ENCODE measurements at places on chromosomes 3 and 15. TPM values are rescaled to one million over a fixed set of nuclear protein-coding genes. Genes with fewer than 3 reads are reported as not detected.

- ATAC-seq: peak; percentile 73
Measured at GRCh38 chr3:149120051-149120972, 9.1 kb upstream of the HPS3 start.

The SLC12A1 gene
- not detected for total RNA-seq

DNA sequence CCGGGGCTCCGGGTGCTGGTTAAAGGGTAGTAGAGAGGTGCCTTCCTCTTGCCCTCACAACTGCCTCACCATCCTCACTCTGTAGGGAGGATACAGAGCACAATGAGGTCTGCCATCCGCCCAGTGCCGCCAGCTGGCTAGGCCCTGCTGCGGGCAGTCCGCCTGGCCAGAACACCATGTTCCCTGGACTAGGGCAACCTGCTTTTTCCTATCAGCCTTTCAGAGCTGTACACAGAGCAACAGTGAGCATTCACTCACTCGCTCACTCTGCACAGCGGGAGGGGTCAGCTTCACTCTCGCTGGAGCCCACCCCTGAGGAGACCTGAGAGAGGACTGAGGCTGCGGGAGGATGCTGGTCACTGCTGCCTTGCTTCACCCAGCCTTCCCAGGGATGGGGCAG lies 218.7 kb upstream of the CHRNA7 start:
- no peak for ATAC-seq

The SCN10A gene
- not detected for total RNA-seq

The GNB4 gene
- total RNA-seq: 0.53 TPM

The CYP1A2 gene
- not detected for total RNA-seq

DNA sequence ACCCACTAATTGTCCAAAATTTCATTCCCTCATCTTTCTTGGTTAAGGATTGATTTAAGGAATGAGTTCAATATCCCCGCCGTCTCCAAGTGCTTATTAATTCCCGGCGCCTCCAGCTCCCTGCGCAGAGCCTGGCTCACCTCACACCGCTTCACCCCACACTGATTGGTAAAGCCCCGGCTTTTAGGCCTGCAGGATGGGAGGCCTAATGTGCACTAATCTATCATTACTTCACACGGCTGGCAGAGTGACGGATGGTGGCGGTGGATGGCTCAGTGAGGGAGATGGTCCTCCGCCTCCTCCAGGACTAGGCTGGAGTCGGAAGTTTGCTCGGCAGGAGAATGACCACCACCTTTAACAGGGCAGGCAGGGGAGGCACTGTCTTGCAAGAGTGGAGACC lies 81.7 kb downstream of the MEGF11 start:
- ATAC-seq: no peak

The LRRIQ4 gene
- 0.13 TPM for total RNA-seq

The BMF gene
- 3.2 TPM for total RNA-seq

The FBXW12 gene
- total RNA-seq: not detected

DNA sequence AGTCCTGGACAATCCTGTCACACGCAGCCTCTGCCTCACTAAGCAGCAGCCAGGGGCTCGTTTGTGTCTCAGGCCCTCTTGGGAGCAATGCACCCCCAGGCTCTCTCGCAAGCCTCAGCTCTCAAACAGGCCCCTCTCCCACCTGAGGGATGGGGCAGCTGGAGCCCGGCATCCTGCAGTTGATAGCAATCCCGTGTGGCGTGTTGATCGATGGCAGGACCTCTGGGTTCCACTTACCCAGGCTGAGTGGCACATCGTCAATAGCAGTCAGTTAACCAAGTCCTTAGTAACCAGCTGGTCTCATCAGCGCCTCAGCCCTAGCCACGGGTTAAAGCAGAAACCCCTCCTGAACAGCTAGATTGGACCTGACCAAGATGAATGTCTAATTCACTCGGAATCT lies 36.5 kb upstream of the PLXNA1 start:
- no peak for ATAC-seq

- ATAC-seq: peak; percentile 42
Measured at GRCh38 chr3:108822123-108822897, at the start of gene TRAT1. Gene TRAT1 (plus strand): TSS chr3:108822786. CDS start chr3:108822928, 142 bp downstream.

DNA sequence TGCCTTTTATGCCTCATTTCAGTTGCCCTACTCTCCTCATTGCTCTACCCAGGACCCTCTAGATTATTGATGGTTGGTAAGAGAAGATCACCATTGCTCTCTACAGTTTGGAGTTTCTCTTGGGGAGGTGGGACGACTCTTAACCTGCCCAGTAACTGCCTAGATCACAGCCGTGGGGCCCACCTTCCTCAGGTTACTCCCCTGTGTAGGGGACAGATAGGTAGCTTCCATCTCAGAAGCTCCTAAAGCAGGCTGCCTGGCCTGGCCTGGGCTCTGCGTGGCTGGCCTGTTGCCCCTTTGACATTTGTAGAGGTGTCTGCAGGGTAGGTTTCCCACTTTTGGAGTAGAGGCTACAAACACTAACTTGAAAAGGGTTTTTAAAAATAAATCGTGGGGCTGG lies 42.7 kb downstream of the TRIM71 start:
- no peak for ATAC-seq

- ATAC-seq: peak; percentile 94
Measured at GRCh38 chr3:46293991-46294833, 52.0 kb downstream of the CCR3 start.

DNA sequence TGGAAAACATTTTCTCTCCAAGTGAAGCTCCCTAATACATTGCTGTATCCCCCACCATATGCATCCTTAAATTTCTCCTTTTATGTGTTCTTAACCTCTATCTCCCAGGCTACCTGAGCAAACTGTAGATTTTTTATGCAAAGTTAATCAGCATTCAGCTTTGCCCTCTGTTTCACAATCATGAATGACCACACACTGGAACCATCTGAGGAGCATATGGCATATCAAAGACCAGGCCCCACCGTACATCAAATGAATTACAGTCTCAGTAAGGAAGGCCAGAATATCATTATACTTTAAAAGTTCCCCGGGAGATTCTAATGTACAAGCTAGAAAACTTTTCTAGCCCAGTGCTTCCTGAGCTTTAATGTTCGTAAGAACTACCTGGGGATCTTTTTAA lies 115.5 kb upstream of the NECTIN3 start:
- no peak for ATAC-seq

DNA sequence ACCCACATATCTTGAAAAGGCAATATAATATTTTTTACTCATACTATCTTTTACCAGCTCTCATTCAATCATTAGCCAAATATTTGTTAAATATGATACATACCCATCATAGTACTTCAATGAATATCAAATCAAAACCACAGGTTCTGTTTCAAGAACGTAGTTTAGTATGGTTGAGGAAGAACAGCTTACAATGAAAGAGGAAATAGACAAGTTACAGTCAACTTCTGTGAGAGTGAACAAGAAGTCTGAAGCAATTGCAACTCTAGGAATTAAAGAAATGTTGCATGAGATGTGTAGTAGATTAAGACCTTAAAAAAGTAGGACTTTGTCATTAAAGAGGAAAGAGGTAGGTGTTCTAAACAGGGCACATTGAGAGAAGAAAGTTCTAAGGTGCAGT lies 9.3 kb downstream of the BCHE start:
- ATAC-seq: no peak

DNA sequence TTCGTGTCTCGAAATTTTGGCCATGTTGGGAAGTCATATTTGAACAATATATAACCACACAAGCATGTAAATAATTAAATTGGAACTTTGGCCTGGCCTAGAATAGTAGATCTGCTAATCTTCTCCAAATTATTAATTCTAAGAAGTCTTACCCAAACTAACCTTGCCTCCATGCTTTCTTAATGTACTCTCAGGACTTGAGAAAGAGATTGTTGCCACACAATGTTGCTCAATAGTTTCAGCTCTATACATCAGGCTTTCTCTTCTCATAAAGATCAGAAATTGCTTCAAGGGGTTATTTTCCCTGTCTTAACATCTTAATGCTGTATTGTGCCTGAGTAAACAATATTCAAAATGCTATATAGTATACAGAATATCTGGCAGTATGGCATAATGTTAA lies 202.7 kb upstream of the LRIG1 start:
- no peak for ATAC-seq

- ATAC-seq: peak; percentile 51
Measured at GRCh38 chr3:104279617-104280016, 1087.1 kb upstream of the ALCAM start.

DNA sequence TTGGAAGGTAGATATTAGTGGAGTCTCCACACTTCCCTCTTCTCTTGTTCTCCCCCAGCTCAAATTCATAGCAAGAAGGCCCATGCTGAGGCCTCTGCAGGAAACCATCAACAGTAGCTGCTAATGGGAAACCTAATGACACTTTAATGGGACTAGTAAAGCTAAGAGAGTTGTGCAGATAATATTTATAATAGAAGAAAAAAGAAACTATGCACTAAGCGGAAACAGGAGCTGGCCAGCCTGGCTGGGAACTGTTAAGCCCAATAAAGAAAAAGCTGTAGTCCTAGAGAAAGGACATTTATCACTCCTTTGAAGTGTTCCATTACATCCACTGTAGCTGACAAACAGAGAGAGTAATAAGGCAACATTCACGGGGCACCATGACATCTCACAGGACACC lies 229.6 kb downstream of the IGSF11 start:
- ATAC-seq: no peak

DNA sequence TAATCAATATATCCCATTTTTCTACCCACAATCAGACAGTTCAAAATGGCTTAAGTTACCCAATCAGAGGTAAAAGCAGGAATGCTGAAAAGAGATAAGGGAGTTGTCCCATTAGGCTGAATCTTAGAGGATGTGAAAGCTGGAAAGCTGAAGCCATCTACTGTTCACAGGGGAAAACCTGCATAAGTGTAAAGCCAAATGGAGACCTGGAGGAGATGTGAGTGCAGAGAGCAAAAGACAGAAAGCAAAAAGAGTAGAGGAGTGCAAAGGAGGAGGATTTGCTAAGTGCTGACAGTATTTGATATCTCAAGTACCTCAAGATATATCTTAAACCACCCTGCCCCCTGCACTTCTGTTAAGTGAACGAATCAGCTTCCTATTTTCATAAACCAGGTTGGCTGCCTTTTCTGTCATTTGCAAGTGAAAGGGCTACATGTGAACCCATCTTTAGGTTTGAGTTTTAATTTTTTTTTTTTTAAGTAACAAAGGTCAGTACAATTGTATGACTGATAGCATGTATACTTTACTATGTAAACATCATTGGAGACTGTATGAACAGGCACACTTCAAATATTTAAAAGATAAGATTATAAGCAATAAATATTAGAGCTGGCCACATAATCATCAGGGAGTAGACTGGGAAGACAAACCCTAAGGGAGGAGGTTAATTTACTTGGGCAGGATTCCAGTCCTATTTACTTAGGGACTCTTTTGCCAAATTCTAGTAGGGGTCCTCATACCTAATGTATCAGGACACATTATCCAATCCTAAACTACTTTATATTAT lies 22.8 kb upstream of the P2RY1 start:
- no peak for ATAC-seq

The CAMK2N2 gene
- 0.64 TPM for total RNA-seq

The GXYLT2 gene
- total RNA-seq: not detected
